A673 (cell line): ENCODE measurements at places on chromosomes 13 and 19. TPM values are rescaled to one million over a fixed set of nuclear protein-coding genes. Genes with fewer than 3 reads are reported as not detected.
A peak's percentile ranks its signal among the peaks of the same experiment; 100 is the strongest.

ZNF177 gene
- total RNA-seq: 2.7 and 3.8 TPM in 2 replicates

FGF22 gene
- 0.19 and 0.57 TPM in 2 replicates for total RNA-seq

DEDD2 gene
- 32.1 and 35.2 TPM in 2 replicates for total RNA-seq

GSX1 gene
- not detected in 2 replicates for total RNA-seq

KCNC3 gene
- 6.4 and 6.7 TPM in 2 replicates for total RNA-seq

- DNase-seq: no peak
- peaks cover 32% of the 10 kb centered on the region for H3K36me3 ChIP-seq
- H3K27ac ChIP-seq: no peak overlapping the region
- no peaks in the 10 kb centered on the region for H3K4me1 ChIP-seq
- no peak overlapping the region for H3K4me3 ChIP-seq
- no peaks in the 10 kb centered on the region for H3K27me3 ChIP-seq
Measured at GRCh38 chr13:45024847-45025246, 35.5 kb downstream of the GPALPP1 start.

DNA sequence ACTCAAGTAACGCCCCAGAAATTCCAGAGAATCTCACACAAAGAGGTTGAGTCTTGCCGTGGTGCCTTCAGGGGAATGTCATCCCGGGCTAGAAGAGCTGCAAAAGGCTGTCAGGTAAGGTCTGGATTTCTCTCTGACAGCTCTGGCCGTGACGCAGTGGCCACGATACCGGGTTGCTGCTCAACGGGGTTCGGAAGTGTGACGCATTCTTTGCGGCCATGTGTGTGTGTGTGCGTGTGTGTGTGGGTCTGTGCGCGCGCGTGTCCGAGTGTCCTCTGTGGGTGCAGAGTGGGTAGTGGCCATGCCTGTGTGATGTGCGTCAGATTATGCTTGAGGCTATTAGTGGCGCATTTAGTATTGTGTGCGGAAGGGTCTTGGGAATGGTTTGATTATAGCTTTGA is 306 bp downstream of the ZNF540 start:
- H3K4me3 ChIP-seq: peak overlapping the region; percentile 64
- no peaks in the 10 kb centered on the region for H3K36me3 ChIP-seq
- H3K27me3 ChIP-seq: no peaks in the 10 kb centered on the region
- DNase-seq: no peak

DNA sequence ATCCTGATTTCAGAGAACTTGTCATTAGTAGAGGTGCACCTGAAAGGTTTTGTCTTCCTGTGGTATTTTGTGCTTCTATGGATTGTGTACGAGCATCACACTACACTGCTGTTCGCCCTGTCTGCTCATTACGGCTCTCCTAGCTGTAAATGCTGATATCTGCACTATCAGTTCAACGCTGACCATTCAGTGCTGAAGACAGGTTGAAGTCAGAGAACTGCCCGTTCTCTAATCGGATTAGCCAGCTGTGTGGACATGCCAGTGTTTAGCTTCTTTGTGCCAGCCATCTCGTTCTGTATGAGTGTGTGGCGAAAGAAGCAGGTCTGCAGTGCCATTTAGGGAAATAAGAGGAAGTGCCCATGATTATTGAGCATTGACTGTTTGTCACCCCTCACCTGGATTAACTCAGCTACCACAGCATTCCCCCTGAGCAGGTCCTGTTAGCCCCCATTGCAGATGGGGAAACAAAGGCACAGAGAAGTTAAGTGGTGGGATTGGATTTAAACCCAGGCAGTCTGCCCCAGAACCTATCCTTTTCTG is 21.6 kb upstream of the C1QTNF9 start:
- peaks cover 90% of the 10 kb centered on the region for H3K36me3 ChIP-seq
- no peak for DNase-seq
- peaks cover 17% of the 10 kb centered on the region for H3K4me1 ChIP-seq
- no peak overlapping the region for H3K4me3 ChIP-seq
- no peak overlapping the region for H3K27ac ChIP-seq
- no peaks in the 10 kb centered on the region for H3K27me3 ChIP-seq

DNA sequence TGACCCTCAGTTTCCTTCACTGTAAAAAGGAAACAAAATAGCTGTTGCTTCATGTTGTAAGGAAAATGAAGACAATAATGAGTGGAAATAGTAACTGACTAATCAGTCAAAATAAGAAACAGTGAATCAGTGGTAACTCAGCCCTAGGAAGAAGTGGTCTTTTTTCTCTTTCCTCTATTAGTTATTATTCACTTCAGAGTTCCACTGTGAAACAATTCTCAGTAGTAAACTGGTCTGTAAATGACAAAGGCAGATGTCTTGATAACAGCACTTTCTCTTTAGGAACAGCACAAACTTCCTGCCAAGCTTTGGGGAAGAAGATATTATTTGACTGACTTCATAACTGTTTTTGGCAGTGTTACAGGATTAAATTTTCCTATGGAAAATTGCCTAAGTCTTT is 600.5 kb upstream of the KLHL1 start:
- H3K36me3 ChIP-seq: no peaks in the 10 kb centered on the region
- H3K4me3 ChIP-seq: no peak overlapping the region
- no peak for DNase-seq
- H3K27ac ChIP-seq: no peak overlapping the region

GRCh38 chr13:113939129-113939943 is 34.5 kb downstream of the C13orf46 start:
- no peak overlapping the region for H3K27ac ChIP-seq
- H3K27me3 ChIP-seq: no peaks in the 10 kb centered on the region

DNA sequence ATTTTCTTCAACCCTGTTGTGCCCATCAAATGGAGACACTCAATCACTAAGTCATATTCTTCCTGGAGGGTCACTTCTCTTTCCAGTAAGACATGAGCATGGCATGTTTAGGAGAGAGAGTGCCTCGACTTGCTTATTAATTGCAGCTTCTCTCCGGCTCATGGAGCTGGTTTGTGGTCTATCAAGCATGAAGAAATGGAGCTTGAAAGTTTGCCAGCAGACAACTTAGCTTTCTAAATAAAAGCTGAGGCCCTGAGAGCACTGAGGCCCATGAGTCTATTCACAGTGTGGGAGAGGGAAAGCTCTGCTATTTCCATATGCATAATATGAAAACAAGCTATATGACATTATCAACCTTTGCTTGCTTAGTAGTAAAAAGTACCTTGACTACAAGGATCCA is 378.5 kb downstream of the FGF9 start:
- no peaks in the 10 kb centered on the region for H3K27me3 ChIP-seq
- DNase-seq: no peak
- H3K4me3 ChIP-seq: no peak overlapping the region
- no peak overlapping the region for H3K27ac ChIP-seq
- no peaks in the 10 kb centered on the region for H3K36me3 ChIP-seq

DNA sequence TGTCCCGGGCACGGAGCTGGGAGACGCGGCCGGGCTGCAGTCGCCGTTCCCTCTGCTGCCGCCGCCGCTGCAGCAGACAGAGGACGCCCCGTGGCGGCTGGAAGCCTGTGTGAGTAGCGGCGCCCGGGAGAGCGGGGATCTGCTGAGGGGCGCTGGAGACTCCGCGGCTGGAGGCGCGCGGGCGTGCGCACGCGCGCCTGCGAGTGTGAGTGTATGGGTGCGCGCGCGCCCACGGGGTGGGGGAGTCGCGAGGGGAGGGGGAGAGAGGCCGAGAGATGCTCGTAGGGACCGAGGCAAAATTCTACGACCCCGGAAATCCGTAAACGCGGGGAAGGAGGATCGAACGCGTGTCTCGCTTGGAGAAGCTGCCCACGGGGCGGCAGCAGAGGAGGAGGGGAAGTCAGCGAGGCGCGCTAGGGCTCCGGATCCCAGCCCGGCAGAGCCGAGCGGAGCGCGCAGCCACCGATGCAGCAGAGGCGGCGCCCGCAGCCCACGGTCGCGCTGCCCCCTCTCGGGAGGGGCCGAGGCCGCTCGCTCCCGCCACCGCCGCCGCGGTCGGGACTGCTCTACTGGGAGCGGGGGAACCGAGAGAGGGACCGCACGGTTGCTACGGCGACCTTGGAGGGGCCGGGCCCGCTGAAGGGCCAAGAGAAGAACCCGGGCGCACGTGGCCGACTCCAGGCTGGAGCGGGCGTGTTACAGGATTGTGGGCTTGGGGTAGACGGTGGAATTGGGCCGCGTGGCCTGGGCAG is at the start of gene ENOX1:
Gene ENOX1, minus strand, starts transcription at position 207 of the 752 bp plus-strand sequence.
- peak within 1 kb of the TSS; percentile 68 for H3K4me3 ChIP-seq
- DNase-seq: peak; percentile 91
- no peak within 1 kb of the TSS for H3K27ac ChIP-seq
- H3K27me3 ChIP-seq: no peaks in the 10 kb centered on the region
- H3K4me1 ChIP-seq: peaks cover 4% of the 10 kb centered on the region
